ENCODE measurements at places on chromosomes 4 and X.

DNA sequence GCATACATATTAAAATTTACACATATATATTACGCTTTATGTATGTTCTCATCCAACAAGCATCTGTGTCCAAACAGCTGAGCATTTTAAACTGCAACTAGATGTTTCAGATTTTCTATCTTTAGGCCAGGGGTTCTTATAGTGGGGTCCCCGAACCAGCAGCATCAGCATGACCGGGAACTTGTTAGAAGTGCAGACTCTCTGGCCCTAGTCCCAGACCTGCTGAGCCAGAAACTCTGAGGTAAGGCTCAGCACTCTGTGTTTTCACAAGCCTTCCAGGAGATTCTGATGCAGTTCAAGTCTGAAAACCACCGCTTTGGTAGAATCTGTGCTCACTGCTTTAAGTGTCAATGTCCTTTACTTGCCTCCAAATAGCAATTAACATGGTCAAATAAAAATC is 266.2 kb upstream of the CASK start:
- no peak overlapping the region for H3K4me3 ChIP-seq
- no peak for DNase-seq
- peaks cover 27% of the 10 kb centered on the region for H3K27me3 ChIP-seq
- peaks cover 2% of the 10 kb centered on the region for H3K36me3 ChIP-seq

- peaks cover 27% of the 10 kb centered on the region for H3K4me1 ChIP-seq
- H3K27ac ChIP-seq: peak overlapping the region; percentile 98
- H3K27me3 ChIP-seq: no peaks in the 10 kb centered on the region
- H3K4me3 ChIP-seq: peak overlapping the region; percentile 98
- H3K36me3 ChIP-seq: peaks cover 5% of the 10 kb centered on the region
- no peak for DNase-seq
Observed at GRCh38 chr4:8427761-8428287, 12.7 kb downstream of the ACOX3 start.

DNA sequence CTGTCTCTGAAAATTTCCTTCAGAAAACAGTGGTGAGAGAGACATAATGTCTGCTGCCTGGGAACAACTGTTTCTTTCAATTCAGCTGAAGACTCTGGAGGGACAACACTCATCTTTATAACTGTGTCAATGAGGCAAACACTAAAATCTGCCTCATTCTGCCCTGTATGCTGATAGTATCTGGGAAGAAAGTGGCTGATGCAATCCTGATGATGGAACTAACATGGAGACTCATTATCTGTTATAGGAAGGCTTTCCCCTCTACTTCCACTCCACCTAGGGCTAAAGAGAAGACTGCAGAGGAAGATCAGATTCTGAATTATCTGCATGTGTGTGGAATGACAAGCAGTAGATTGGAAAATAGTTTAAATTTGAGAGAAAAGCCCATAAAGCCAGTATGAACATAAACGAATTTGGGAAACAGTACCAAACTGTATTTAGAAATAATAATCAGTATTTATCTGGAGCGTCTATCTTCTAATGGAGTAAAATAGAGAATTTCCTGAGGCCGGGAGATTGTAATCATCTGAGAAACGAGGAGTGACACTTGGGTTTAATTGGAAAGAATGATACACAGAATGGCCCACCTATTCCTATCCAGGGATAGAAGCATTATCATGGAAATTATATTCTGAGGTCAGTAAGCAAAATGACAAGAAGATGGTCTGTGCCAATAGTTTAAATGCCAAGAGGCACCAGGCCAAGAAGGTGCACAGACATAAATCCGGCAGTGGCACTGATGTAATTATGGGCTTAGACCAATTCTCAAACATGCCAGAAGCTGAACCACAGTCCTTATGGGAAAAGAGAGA is 85.4 kb downstream of the SHISA3 start:
- DNase-seq: no peak
- no peak overlapping the region for H3K27ac ChIP-seq
- H3K4me1 ChIP-seq: no peaks in the 10 kb centered on the region

DNA sequence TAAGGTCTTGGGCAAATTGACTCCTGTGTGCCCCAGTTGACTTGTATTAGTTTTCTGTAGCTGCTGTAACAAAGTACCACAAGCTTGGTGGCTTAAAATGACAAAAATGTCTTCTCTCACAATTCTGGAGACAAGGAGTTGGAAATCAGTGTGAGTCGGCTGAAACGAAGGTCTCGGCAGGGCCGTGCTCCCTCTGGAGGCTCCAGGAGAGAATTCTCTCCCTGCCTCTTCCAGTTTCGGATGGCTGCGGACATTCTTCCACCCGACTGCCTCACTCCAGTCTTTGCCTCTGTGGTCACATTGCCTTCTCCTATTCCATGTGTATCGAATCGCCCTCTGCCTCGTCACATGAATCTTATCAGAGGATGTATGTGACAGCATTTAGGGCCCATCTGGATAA is 66.0 kb upstream of the PHOX2B start:
- no peaks in the 10 kb centered on the region for H3K4me1 ChIP-seq
- H3K27me3 ChIP-seq: peaks cover 2% of the 10 kb centered on the region

GRCh38 chr4:40065010-40065409 is 8.4 kb downstream of the N4BP2 start:
- DNase-seq: no peak
- no peak overlapping the region for H3K27ac ChIP-seq
- H3K27me3 ChIP-seq: no peaks in the 10 kb centered on the region
- peaks cover 42% of the 10 kb centered on the region for H3K4me1 ChIP-seq
- peaks cover 18% of the 10 kb centered on the region for H3K36me3 ChIP-seq

DNA sequence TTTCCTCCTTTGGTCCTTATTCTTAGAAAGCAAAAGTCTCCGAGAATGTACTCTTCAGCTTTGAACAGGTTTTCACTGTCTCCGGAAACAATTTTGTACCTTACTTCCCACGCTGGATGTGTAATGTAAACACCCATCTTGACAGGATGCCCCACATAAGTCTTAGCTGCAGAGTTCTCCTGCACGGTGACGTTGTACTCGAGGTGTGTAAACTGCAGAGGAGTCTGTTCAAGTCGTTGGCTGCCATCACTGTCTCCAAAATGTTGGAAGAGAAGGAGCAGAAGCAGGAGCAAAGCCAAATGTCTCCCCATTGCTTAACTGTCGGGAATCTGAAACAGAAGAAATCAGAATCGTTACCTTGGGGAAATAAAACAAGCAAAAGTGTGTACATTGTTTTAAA is 14.1 kb downstream of the FAT1 start:
- H3K4me1 ChIP-seq: no peaks in the 10 kb centered on the region
- no peaks in the 10 kb centered on the region for H3K27me3 ChIP-seq
- no peak overlapping the region for H3K4me3 ChIP-seq
- no peak overlapping the region for H3K27ac ChIP-seq
- no peak for DNase-seq

- peaks cover 28% of the 10 kb centered on the region for H3K27me3 ChIP-seq
- H3K4me1 ChIP-seq: no peaks in the 10 kb centered on the region
- no peak overlapping the region for H3K27ac ChIP-seq
Observed at GRCh38 chr4:42350611-42351182, 46.6 kb upstream of the SHISA3 start.

- no peaks in the 10 kb centered on the region for H3K4me1 ChIP-seq
- no peak for DNase-seq
- no peak overlapping the region for H3K27ac ChIP-seq
- no peaks in the 10 kb centered on the region for H3K36me3 ChIP-seq
- H3K27me3 ChIP-seq: no peaks in the 10 kb centered on the region
Observed at GRCh38 chr4:171025343-171025742, 787.9 kb upstream of the GALNTL6 start.
